ENCODE measurements at places on chromosomes 1 and 21.

- DNase-seq: no peak
These were observed 798 bp downstream of the PMF1 start for GRCh38 chr1:156213644-156213966.

DNA sequence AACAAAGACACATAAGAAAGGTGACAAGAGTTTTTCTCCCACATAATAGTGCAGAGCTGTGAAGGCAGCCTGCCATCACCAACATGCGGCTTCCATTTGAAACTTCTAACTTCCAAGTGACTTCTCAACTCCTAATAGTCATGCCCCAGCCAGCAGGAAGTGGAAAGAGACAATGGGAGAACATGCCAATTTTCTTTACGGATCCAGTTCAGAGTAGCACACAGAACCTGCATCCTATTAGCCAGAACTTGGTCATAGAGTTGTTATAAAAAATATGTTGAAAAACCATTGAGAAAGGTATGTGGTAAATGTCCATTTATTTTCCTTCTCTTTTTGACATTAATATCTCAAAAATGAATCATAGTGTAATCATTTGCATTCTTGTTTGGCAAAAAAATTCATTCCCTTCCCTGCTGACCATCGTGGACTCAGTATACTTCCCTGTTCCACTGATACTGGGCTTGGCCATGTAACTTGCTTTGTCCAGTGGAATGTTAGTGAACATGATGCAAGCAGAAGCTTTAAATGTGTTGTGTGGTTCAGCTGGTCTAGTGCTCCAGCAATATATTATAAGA, 197.4 kb downstream of the SEC16B start:
- DNase-seq: no peak

- peak; percentile 19 for DNase-seq
These were observed 13.9 kb upstream of the CAMK1G start for GRCh38 chr1:209569455-209570207.

DNA sequence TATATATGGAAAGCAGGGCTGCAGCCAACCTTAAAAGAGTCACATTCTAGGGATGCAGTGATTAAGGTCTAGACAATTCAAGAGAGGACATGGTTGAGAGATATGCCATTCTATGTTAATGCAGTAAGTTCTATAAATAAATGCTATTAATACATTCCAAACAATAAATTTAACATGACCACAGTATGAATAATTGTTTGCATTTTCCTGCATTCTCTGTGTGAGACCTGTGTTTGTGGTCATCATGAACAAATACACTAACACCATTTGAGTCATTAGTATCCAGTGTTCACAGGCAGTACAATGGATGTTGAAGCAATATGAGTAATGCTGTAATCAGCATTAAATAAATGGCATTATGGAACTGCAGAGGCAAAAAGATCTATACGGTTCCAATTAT, 5.5 kb upstream of the ZRANB2 start:
- no peak for DNase-seq

DNA sequence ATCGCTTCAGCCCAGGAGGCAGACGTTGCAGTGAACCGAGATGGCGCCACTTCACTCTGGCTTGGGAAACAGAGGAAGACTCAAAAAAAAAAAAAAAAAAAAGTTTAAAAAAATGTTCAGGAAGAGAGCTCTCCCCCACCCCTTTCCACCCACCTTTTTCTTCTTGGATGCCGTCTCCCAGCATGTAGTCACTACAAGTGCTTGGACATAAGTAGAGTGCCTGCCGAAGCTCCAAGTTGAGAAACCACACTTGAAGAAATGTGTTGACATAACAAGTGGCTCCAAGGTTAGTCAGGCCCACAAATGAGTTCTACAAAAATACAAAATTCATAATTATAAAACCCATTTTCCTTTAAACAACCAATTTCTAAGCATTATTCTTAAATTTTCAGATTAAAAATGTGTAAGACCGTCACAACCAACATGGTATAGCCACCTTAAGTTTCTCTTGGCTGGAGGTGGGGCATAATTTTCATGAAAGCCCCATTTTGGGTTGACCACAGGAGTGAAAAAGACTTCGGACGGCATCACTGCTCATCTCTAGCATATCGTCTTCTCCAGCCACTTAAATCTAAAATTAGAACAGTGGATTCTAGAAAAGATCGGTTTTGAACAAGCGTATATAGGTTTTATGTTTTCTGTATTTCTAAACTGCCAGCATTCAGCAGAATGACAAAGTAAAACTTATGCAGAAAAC, 26.4 kb downstream of the USP48 start:
- DNase-seq: no peak

DNA sequence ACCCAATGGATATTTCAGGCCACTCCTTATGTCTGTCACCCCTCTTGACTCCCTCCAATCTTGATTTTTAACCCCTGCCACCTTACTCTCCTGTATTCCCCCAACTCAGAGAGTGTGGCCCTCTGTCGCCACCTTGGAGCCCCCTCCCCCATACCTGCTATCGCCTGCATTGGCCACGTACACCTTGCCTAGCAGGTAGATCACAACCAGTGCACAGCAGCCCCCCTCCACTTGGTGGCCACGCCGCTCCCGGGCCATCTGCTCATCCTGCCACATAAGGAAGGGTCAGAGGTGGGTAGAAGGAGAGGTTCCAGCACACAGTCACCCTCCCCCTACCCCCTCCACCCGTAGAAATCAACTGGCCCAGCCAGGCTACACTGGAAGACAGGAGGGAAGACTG, 2.9 kb downstream of the PPM1J start:
- no peak for DNase-seq

- no peak for DNase-seq
These were observed 159.2 kb downstream of the RHOU start for GRCh38 chr1:228894442-228894989.

All from activated naive CD4-positive, alpha-beta T cell (primary cell).